ENCODE measurements at places on chromosomes 11 and 22.

DNA sequence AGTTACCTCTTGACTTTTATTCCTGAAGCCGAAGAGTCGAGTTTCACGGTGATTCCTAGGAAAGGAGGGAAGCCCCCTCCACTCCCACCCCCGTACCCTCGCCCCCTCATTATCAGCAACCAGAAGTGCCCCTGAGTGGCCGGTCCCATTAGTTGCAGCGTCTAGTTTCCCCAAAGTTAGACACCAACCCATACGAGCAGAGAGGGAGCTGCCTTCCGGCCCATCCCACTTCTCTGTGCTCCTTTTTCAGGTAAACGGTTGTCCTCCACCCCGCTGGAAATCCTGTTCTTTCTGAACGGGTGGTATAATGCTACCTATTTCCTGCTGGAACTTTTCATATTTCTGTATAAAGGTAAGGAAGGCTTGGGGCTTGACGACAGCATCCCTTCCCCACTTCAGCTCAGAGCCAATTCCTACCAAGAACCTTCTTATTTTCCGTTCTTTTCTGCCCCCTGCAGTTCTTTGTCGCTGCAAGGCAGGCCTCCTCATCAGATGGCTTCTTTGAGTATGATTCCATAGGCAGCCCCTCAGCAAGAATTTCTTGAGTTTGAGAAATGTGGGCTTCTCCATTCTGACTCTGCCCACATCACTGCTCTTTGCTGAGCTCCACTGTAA lies 701 bp downstream of the TMEM216 start:
- peak; percentile 10 for DNase-seq

GRCh38 chr11:8291421-8292350 lies 28.0 kb upstream of the LMO1 start:
- no peak for DNase-seq

DNA sequence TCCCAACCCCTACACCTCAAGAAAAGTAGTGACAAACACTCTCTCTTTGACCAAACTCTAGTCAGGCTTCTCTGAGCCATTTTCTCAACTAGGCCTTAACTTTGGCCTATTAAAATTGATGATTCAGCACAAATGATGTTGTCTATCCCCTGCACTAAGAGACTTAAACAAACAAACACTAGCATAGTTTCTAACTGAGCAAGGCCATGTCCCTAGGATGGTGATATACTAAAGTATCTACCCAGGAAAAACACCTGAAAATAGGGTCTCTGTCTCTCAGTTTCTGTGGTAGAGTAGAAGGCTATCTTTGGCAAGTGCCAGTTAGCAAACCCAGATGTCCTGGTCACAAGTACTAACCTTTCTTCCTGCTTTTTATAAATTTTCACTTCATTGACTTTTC lies 219.7 kb upstream of the ANO3 start:
- DNase-seq: no peak

- no peak for DNase-seq
Observed at GRCh38 chr11:2213384-2213842, 41.8 kb upstream of the TH start.

- DNase-seq: no peak
Observed at GRCh38 chr11:113245216-113245615, 69.2 kb upstream of the TTC12 start.

- DNase-seq: no peak
Observed at GRCh38 chr11:69520186-69520916, 38.9 kb downstream of the LINC01488 start.

GRCh38 chr22:47059701-47060161 lies 297.3 kb downstream of the TBC1D22A start:
- no peak for DNase-seq

- no peak for DNase-seq
Observed at GRCh38 chr22:38448945-38449745, 5.9 kb downstream of the KCNJ4 start.

DNA sequence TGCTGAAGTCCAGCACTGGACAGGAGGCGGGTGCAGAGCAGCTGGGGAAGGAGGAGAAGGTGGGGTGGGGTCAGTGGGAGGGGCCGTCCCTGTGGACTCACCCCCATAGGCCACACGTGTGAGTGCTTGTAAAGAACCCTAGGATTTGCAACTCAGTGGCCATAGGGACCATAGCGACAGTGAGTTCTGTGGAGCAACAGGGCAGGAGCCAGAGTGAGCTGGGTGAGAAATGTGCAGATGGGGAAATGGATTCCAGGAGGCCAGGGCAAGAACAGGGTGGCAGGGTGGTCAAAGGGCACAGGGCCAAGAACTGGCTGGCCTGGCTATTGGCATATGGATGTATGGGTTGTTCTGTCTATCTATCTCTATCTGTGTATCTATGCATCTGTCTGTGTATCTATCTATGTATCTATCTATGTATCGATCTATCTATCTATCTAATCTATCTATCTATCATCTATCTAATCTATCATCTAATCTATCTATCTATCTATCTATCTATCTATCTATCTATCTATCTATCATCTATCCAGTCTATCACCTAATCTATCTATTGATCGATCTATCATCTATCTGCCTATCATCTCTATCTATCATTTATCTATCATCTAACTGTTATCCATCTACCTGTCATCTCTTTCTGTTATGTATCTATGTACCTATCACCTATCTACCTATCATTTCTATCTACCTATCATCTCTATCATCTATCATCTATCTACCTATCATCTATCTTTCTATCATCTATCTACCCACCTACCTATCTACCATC lies 889.0 kb downstream of the TBC1D22A start:
- no peak for DNase-seq

DNA sequence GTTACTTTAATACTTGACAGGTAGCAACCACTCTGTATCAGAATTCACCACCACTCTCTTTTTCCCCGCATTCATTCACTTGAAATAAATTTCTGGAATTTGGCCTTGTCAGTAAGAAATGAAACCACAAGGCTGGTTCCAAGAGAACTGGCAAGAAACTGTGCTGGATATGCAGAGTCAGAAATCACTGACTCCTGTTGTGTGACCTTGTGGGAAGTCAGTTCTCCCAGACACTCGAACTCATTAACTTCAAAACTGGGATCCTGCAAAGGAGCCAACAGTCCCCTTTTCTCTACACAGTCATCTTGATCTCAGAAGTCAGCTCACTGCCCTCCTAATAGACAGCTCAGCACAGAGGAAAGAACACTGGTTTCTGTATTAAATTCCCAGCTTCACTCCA lies 142.7 kb downstream of the LRRC4C start:
- DNase-seq: no peak

GRCh38 chr11:34356576-34356912 lies 1.3 kb downstream of the ABTB2 start:
- no peak for DNase-seq

- no peak for DNase-seq
Observed at GRCh38 chr22:46813816-46814597, 51.6 kb downstream of the TBC1D22A start.

- DNase-seq: no peak
Observed at GRCh38 chr11:127350476-127350875, 349.9 kb upstream of the KIRREL3 start.

DNA sequence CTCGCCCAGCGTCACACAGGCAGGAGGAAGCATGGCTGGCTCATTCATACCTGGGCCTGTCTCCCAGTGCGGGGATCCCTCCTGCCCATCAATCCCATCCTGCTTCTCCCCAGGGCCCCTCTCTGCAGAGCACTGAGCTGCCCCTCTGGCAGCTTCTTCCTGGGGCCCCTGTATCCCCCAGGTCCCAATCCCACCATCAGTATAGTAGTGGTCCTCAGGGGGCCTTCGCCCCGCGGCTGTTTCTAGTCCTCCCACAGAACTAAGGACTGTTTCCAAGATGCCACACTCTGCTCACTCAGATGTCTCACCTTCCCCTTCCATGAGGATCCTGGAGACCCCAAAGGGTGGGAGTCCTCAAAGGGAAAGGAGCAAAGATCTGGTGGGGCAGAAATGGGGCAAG lies 97.6 kb downstream of the PDE2A start:
- no peak for DNase-seq

GRCh38 chr22:27474711-27475547 lies 326.6 kb downstream of the MN1 start:
- DNase-seq: no peak

DNA sequence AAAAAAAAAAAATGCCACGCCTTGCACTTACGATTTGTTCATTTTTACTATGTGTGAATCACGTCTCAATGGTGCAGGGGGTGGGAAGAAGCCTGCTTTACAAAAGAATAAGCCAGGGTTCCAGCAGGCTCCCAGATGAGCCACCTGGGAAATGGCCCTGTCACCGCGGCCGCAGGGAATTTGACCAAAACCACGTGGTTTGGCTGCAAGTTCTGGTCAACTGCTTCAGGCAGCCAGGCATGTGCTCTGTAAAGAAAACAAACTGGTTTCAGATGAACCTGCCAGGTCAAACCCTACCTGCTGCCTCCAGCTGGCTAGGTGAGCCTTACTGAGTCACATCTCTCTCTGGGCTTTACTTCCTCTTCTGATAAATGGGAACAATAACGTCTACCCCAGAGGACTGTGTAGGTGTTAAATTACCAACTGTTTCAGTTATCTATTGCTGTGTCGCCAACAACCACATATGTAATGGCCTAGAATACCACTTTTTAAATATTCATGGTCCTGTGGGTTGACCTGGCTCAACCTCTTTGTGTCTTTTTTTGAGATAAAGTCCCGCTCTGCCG lies 30.5 kb upstream of the GCAT start:
- peak; percentile 26 for DNase-seq

- DNase-seq: no peak
Observed at GRCh38 chr22:23182309-23183060, 2.2 kb downstream of the BCR start.

- DNase-seq: no peak
Observed at GRCh38 chr11:19771463-19771862, 58.8 kb downstream of the NAV2 start.
